ENCODE measurements at places on chromosomes 4 and X.
A peak's percentile ranks its signal among the peaks of the same experiment; 100 is the strongest.

DNA sequence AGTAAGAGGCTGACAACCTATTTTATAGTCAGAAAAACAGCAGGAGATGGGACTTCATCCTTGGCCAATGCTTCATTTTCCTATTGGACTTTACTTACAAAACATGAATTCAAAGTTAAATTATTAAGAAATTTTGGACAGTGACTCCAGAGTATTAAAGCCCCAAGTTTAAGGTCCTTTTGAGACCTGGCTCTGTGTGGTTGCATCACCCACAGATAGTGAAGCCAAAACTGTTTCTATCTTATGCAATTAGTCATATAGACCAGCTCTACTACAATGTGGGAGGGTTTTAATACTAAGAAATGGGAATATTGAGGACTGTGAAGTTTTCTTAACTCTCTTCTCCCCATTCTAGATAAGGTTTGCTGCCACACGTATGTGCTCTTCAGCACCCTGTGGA lies 196.7 kb upstream of the AR start:
- DNase-seq = no peak

DNA sequence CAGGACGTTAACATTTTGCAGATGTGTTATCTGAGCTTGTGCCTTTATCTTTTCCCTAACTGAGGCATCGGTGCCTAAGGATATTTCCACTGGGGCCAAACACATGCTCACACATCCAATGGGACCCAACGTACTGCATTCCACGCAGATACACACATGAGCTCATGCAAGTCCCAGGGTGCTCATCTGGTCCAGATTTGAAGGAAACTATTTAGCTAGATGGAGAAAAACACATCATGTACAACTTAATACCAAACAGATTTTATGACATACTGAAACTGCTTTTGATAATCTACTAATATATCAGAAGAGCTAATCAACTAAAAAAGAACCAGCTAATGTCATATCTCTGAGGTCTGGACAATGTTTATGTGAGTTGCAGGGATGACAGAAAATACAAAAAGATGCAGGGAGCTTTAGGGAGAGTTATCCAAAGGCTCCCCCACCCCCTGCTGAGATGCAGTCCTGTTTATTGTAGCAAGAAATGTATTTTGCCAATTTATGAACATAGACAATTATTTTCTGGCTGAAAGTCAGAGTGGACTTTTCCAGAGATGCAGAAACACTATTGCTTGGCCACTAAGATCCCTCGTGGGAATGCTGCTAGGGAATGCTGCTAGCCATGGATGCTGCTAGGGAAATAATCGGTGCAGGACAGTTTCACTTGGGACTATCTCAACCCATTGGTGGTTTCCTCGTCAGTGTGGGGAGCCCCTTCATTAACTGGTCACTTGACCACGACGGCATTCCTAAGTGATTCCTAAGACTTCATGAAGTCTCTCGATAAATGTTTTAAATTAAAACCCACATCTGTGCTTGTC lies 172.8 kb downstream of the SMIM20 start:
- no peak for DNase-seq

DNA sequence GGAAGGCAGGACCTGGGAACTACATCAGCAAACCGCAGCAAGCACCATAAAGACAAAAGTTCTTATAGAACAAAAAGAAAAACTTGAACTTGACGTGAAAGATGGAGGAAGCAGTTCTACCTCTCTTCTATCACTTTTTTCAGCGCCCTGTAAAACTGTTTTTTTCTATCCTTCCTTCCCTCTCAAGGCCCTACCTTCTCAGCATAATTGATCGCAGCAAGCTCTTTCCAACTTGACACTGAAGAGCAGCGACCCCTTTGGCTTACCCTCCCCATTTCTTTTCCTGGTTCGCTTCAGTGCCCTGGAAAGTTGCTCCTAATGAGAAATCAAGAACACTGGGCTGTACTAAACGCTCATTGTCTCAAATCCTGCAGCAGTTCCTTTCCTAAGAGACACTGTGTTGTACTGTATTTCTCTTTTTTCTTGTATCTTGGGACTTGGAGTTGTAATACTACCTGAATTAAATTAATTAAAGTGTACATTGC lies 150.6 kb upstream of the SLC4A4 start:
- no peak for DNase-seq

GRCh38 chr4:78561677-78562076 lies 10.1 kb downstream of the ANXA3 start:
- DNase-seq = no peak

DNA sequence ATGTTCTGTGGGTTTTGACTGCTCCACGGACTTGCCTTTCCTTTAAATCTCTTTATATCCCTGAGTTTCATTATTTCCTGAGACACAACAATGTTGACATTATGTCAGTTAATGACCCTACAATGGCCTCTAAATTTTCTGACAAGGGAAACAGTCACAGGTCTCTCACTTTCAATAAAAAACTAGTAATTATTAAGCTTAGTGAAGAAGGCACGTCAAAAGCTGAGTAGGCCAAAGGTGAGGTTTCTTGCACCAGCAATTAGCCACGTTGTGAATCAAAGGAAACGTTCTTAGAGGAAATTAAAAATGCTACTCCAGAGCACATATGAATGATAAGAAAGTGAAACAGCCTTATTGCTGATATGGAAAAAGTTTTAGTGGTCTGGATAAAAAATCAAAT lies 930.2 kb upstream of the GRID2 start:
- DNase-seq = no peak

GRCh38 chr4:73615613-73616012 lies 4.6 kb downstream of the RASSF6 start:
- no peak for DNase-seq

- no peak for DNase-seq
Measured at GRCh38 chr4:123555807-123556273, 159.2 kb downstream of the SPRY1 start.

DNA sequence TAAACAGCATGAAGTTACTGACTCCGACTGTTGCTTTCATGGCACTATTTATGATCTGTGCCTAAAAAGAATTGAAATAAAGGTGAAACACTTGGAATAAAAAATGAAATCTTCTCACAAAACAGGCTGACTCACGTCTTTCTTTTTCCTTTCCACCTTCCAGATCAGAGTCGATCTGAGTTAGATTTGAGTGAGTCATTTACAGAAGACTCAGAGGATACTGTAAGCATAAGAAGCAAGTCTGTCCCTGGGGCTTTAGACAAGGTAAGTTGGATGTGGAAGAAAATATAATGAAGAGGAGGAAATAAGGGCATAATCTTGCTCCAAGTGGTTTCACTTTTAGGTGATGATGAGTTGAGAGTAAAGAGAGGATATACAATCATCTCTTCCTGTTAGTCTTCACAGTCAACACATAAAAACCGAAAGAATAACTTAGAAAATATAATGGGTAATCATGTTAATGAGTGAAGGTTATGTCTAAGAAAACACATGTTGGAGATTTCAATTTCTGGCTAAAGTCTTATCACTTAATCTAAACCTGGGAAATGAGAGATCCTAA lies 89.7 kb downstream of the SYTL5 start:
- DNase-seq = peak; percentile 34

GRCh38 chrX:18354369-18355223 lies at the start of gene SCML2:
Gene SCML2 (minus strand): TSS chrX:18354688. CDS start chrX:18334071, 20,617 bp downstream.
- DNase-seq = peak; percentile 42

GRCh38 chr4:137310166-137310565 lies 222.1 kb downstream of the PCDH18 start:
- DNase-seq = no peak

DNA sequence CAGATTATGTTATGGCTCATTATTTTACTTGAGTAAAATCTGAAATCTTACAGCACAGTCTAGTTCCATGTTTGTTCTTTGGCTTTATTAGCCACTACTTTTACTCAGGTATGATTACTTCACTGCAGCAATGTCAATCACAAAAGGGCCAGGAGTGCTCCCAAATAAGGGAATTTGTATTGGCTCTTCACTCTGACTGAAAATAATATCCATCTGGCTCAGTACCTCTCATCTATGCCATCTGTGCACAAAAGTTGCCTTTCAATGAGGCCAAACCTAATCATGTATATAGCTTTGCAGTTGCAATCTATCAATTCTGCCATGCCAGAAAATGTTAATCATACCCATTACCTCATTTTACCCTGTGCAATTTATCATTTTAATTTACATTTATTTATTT lies 161.1 kb downstream of the TECRL start:
- DNase-seq = no peak

GRCh38 chrX:70494441-70494840 lies 49.8 kb downstream of the DLG3 start:
- no peak for DNase-seq

GRCh38 chrX:100642290-100642689 lies 1.7 kb upstream of the SRPX2 start:
- DNase-seq = peak; percentile 1

DNA sequence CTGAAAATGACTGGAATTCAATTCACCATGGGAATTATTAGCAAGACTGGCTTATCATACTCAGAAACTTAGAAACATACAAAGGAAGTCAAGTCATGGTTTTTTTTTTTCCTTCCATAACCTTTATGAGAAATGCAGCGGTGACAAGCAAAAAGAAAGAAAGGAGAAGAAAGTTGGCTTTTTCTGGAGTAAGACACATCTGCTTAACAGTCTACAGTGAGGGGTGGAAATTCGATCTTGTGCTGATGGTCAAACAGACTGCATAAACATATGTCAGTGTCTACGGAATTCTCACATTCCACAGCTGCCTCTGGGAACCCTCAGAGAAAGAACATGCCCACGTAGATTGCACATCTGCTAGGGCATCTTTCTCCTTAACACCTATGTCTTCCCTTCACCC lies 54.6 kb downstream of the PROM1 start:
- no peak for DNase-seq

DNA sequence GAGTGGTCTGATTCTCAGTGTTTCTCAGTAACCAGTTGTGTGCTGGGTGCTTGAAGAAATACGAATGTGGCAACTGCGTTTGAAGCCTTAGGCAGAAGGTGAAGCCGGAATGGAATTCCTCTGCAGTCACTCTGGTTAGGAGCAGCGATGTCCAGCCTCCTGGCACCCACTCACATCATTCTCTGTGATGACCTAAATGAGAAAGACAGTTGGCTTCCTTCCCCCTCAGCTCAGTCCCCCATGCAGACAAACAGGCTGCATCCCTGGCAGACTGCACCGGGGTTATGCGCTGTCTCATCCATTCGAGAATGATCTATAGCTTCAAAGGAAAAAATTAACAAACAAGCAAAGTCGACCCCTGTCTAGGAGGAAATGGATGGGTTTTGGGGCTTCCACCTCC lies 170.1 kb upstream of the SCML1 start:
- DNase-seq = no peak

GRCh38 chrX:17553961-17554482 lies 179.0 kb downstream of the NHS start:
- DNase-seq = no peak

- DNase-seq = no peak
Measured at GRCh38 chr4:142485452-142485851, 360.6 kb downstream of the INPP4B start.

DNA sequence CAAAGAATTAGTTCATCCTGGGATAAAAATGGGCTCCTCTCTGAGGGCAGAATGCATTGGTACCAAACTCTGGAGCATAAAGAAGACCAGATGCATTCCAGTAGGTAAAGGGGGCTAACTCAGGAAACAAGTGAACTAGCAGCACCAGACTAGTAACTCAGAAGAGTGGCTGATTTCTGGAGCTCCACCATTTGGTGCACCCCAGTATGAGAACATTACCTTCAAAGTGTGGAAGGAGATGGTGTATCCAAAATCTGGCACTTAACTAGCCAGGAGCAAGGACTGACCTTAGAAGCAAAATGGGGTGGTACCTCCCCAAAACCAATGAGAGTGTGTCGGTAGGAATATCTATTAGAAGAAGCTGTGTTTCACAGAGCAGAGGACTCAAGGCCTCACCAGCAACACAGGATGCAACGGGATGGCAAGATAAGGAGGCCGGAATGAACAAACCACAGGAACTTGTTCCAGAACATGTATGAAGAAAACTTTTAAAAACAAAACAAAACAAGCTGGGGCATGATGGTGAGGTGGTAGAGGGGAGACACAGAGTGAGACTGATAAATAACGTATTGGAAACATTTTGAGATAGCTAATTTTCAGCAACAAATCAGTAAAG lies 142.3 kb downstream of the INPP4B start:
- no peak for DNase-seq

GRCh38 chr4:152431291-152431690 lies 104.6 kb downstream of the FBXW7 start:
- no peak for DNase-seq

GRCh38 chr4:8403173-8403753 lies 37.3 kb downstream of the ACOX3 start:
- peak; percentile 49 for DNase-seq

DNA sequence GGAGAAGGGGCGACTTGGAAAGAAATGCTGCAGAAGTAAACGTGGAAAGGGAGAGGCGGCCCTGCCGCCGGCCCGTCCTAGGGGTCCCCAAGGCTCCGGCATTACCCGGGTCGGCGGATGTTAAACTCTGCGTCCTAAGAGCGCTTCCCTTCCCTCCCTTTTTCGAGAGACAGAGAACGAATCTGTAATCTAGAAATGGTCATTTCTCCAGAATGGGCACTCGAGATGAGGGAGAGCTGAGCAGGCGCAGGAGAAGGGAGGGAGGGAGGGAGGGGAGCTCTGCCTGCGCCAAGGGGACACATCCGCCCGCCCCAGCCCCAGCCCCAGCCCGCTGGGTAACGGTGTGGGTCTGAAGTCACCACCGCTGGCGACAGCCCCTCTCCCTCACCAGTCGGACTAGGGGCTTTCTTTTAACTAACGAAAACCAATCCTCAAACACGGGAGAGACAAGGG lies 1.7 kb downstream of the HCFC1 start:
- DNase-seq = no peak

GRCh38 chr4:55673424-55673823 lies 37.3 kb upstream of the NMU start:
- DNase-seq = no peak

DNA sequence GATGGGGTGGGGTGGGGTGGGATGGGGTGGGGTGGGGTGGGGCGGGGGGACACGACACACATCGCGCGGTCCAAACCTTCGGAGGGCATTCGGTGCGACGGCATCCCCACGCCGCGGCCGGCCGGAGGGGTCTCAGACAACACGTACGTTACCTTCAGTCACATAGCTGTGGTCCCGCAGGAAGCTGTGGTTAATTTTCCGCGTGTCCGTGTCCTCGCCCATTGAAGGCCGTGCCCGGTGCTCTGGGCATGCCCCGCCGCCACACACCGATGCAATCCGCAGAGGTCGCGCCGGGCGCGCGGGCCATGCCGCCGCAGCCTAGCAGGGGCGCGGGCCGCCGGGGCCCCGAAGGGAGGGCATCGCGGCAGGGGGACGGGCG lies 417 bp downstream of the PPP2R2C start:
- DNase-seq = no peak

DNA sequence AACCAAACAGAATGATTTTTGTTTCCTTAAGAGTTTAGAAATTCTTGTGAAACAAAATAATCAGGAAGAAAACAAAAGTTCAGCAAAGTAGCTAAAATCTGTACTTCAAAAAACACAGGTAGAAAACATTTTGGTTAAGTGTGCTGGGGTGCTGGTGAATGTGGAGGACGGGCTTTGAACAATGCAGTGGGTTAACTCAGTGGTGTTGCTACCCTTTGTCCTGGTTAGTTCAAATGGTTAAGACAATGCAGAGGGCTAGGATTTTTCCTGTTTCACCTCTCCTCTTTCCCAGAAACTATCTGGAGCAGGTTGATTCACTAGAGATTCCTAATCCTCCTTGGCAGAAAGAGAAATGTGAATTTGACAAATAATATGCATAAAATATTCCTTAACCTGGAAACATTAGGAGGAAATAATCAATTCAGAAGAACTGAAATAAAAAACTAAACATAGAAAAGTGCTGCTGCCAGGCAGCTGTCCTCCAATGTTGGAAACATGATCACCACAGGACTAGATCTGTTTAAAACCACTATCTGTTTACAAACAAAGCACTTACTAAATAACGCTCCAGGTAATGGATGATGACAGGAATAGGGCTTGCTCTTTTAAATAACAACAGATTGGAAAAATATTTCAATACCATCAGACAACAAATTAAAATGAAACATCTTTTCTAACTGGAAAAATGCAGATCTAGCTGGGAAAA lies 148.9 kb downstream of the MAML3 start:
- DNase-seq = no peak

All from LoVo (cell line).